ENCODE measurements at places on chromosomes 7 and 10.

DNA sequence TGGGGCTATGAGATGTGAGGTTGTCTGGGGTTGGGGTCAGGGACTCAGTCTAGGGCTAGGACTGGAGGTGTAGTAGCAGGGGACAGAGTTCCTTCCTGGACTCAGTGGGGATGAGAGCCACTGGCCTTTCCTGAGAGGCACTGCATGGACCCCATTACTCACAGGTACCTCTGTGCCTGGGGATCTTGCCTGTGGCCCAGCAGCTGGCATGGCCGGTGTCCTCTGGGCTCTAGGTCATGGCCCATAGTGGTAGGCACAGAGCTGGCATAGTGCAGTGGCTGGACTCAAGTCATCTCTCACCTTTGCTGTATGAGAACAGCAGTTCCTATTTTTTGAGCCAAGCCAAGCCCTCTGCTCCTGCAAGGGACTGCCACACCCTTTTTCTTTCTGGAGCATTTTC, 51.9 kb downstream of the NEURL1 start:
- no peak for DNase-seq

- DNase-seq: no peak
Observed at GRCh38 chr7:113431406-113431805, 313.1 kb upstream of the SMIM30 start.

DNA sequence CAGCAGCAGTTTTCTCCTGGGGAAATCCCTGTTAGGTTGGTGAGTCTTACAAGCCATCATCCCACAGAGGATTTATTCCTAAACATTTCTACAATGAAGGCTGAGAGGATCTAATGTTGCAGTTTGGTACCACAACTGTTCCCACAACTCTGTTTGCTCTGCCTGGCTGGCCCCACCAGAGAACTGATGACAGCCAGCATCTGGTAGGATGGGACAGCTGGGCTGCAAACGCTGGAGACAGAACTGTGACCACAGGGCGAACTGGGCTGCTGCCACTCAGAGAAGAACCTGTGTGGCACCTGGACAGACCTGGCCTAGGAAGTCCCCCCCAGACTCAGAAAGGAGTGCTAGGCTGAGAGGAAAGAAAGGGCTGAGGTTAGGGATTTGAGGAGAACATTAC, 94.8 kb downstream of the CALN1 start:
- no peak for DNase-seq

DNA sequence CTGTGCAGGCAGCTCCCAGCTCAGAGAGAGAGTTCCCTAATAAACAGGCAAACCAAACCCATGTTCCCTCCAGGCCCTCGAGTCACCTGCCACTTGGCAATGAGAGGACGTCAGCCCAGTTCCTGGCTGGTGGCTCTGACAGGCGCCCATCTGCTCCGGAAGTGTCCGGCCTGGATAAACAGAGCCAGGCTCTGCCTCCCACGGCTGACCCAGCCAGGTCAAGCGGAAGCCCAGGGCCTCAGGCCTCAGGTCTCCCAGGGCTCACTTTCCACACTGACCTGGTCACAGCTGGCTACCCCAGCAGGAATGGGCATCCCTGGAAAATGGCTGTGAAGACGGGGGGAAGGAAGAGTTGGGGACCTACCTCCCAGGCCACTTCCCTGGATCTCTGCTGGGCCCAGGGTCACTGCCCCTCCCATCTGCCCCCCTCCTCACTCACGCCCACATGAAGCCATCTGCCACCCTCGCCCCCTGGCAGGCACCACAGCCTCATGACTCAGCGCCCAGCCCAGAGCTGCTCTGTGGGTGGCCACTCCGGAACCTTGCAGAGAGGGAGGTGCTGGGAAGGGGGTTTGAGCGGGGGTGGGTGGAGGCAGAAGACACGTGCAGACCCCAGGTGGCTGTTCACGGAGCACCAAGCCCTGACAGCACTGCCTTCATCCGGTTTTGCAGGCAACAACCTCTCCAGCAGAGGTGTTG, 37.4 kb upstream of the DUSP5 start:
- no peak for DNase-seq

GRCh38 chr10:11147722-11148121, 130.1 kb downstream of the CELF2 start:
- no peak for DNase-seq

- no peak for DNase-seq
Observed at GRCh38 chr10:97048649-97049427, 136.9 kb downstream of the SLIT1 start.

- DNase-seq: no peak
Observed at GRCh38 chr7:146922782-146923181, 806.2 kb downstream of the CNTNAP2 start.

All from D341Med (cell line).